ENCODE measurements at places on chromosomes 2 and 18. TPM values are rescaled to one million over a fixed set of nuclear protein-coding genes. Genes with fewer than 3 reads are reported as not detected.
A peak's percentile ranks its signal among the peaks of the same experiment; 100 is the strongest.

DNA sequence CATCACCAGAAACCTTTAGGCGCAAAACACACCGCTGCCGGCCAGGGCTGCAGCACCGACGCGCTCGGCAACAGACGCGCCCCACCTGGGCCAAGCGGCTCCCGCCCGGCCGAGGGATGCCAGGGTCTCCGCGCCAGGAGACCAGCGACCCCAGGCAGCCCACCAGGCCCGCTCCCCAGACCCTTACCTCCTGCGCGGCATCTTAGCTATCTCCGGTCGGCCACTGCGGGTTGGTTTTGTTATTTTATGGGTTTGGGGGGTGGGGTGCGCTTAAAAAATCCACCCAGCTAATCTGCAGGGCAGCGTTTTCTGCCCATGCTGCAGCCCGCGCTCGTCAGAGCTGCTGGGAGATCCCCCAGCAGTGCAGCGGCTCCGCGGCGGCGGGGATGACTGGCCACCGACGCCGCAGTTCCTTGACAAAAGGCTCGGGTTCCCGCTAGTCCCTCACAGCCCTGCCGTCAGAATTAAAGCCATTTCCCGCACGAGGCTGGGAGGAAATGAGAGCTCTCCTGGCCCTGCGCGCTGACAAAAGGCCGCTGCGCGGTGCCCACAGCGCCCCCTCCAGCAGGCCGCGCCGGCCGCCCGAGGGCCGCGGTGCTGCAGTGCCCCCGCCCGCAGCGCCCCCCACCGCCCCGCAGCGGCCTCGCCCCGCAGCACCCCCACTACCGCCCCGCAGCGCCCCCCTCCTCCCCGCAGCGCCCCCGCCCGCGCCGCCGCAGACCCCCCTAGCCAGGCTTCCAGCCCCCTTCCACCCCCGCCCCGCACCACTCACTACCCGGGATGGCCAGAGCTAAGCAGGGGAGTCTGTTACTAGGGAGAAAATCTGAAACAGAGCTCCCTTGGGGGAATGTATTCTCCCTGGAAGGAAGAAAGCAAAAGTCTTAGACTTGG, at the start of gene ADD2:
TSS of gene ADD2 (minus strand) at position 502 of the 891 bp plus-strand sequence. CDS start 61,792 bp downstream, outside the sequence.
- peaks cover 82% of the 10 kb centered on the region for H3K27me3 ChIP-seq
- peaks cover 10% of the 10 kb centered on the region for H3K4me1 ChIP-seq
- no peak within 1 kb of the TSS for H3K27ac ChIP-seq
- H3K36me3 ChIP-seq: no peaks in the 10 kb centered on the region
- DNase-seq: peak; percentile 15

The APCDD1 gene
- polyA plus RNA-seq: 2.5 TPM

The CACNB4 gene
- 3.0 TPM for polyA plus RNA-seq

DNA sequence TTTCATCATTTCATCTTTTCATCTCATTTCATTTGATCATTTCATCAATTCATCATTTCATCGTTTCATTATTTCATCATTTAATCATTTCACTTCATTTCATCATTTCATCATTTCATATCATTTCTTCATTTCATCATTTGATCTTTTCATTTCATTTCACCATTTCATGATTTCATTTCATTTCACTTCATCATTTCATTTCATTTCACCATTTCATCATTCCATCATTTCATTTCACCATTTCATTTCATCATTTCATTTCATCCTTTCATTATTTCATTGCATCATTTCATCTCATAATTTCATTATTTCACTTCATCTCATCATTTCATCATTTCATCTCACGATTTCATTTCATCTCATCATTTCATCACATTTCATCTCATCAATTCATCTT, 127.8 kb downstream of the ANKRD30BL start:
- peaks cover 9% of the 10 kb centered on the region for H3K27me3 ChIP-seq
- H3K4me3 ChIP-seq: no peak overlapping the region
- no peaks in the 10 kb centered on the region for H3K36me3 ChIP-seq
- no peaks in the 10 kb centered on the region for H3K4me1 ChIP-seq
- no peak overlapping the region for H3K27ac ChIP-seq

The OLA1 gene
- polyA plus RNA-seq: 83.3 TPM

DNA sequence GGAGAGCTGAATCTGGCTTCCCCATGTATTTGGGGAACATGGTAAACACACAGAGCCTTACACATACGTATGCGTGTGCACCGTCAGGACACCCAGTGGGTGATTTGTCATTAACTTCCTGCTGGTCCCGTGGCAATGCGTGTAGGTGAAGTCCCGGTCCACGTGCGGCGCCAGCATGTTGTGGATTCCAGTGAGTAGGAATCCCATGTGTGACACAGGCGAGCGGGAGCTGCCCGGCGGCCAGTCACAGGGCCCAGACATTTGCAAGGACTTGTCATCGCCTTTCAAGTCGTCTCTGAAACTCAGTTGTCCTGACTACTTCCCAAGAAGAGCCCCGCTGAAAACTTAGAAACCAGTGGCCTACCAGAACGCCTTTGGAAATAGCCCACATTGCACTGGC, 102.0 kb downstream of the RNF144A start:
- H3K4me1 ChIP-seq: no peaks in the 10 kb centered on the region
- DNase-seq: no peak
- no peaks in the 10 kb centered on the region for H3K27me3 ChIP-seq

DNA sequence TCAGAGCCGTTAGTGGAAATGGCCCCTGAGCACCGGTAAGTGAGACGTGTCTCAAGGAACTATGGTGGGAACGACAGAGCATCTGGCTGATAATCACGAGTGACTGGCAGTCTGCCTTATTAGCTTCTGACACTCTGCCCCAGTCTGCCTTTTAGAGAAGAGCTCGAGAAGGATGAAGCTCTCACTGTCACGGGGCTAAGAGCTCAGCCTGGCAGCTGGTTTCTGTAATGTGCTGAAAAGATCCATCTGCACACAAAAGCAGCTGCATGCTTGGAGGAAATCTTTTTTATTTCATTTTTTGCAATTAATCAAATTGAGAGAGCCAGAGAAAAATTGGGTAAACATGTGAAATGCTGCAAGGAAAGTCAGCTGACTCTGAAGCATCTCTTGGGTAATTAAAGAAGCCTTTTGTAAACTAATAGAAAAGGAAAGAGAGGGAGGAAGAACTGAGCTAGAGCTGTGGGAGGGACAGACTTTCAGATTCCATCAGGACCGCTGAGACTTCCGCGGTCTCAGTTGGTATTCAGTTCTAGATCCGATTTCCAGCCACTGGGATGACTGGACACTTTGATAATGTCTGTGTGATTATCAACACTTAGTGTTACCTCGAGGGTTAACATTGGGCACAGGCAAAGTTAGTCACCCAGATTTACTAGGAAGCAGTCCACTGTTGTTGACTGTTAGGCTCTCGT, 24.4 kb downstream of the MBP start:
- H3K4me3 ChIP-seq: no peak overlapping the region
- peaks cover 2% of the 10 kb centered on the region for H3K27me3 ChIP-seq
- H3K36me3 ChIP-seq: peaks cover 4% of the 10 kb centered on the region
- H3K4me1 ChIP-seq: peaks cover 10% of the 10 kb centered on the region

- peak overlapping the region; percentile 53 for H3K27ac ChIP-seq
- no peak for DNase-seq
- H3K27me3 ChIP-seq: no peaks in the 10 kb centered on the region
- H3K4me3 ChIP-seq: no peak overlapping the region
- H3K36me3 ChIP-seq: no peaks in the 10 kb centered on the region
These were observed 154.9 kb downstream of the MGAT5 start for GRCh38 chr2:134408791-134409190.

- no peak for DNase-seq
- no peaks in the 10 kb centered on the region for H3K4me1 ChIP-seq
- no peak overlapping the region for H3K4me3 ChIP-seq
- H3K27me3 ChIP-seq: no peaks in the 10 kb centered on the region
- H3K36me3 ChIP-seq: no peaks in the 10 kb centered on the region
These were observed 92.7 kb downstream of the DDX1 start for GRCh38 chr2:15684161-15685039.

DNA sequence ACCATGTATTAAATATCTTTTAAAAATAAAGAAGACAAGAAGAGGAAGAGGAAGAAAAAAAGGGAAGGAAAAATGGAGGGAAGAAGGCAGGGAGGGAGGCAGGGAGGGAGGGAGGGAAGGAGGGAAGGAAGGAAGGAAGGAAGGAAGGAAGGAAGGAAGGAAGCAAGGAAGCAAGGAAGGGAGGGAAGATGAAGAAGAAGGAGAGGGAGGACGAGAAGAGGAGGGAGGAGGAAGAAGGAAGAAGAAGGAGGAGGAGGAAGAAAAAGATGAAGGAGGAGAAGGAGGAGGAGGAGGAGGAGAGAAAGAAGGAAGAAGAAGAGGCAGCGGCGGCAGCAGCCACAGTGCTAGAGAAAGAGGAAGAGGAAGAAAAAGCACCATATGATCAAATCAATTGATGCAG, 189.6 kb downstream of the EXOC6B start:
- no peak overlapping the region for H3K27ac ChIP-seq
- no peaks in the 10 kb centered on the region for H3K27me3 ChIP-seq
- H3K36me3 ChIP-seq: no peaks in the 10 kb centered on the region
- no peak for DNase-seq
- H3K4me1 ChIP-seq: no peaks in the 10 kb centered on the region

- H3K27ac ChIP-seq: no peak overlapping the region
- H3K4me3 ChIP-seq: no peak overlapping the region
- H3K36me3 ChIP-seq: no peaks in the 10 kb centered on the region
- no peaks in the 10 kb centered on the region for H3K27me3 ChIP-seq
- no peak for DNase-seq
These were observed 56.4 kb downstream of the MAP4K3 start for GRCh38 chr2:39380525-39381150.

DNA sequence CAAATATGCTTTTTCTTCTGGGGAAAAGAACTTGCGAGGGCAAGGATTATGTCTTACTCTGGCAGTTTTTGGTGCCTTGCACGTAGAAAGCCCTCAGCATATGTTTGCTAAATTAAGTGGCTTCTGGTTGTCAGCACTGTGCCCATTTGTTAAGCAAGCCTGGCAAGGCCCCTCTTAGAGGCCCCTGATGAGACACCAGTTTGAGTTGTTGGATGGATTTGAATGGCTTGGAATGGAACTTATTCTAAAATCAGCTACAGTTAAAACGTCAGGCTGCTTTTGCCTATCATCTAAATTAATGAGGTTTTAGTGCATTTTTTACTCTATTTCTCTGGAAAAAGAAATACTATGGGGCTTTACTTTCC, 28.2 kb downstream of the TMEM182 start:
- H3K4me3 ChIP-seq: no peak overlapping the region
- H3K27me3 ChIP-seq: no peaks in the 10 kb centered on the region
- H3K27ac ChIP-seq: no peak overlapping the region
- no peaks in the 10 kb centered on the region for H3K4me1 ChIP-seq
- DNase-seq: no peak
- H3K36me3 ChIP-seq: no peaks in the 10 kb centered on the region
